ENCODE measurements at places on chromosomes 4 and X.

DNA sequence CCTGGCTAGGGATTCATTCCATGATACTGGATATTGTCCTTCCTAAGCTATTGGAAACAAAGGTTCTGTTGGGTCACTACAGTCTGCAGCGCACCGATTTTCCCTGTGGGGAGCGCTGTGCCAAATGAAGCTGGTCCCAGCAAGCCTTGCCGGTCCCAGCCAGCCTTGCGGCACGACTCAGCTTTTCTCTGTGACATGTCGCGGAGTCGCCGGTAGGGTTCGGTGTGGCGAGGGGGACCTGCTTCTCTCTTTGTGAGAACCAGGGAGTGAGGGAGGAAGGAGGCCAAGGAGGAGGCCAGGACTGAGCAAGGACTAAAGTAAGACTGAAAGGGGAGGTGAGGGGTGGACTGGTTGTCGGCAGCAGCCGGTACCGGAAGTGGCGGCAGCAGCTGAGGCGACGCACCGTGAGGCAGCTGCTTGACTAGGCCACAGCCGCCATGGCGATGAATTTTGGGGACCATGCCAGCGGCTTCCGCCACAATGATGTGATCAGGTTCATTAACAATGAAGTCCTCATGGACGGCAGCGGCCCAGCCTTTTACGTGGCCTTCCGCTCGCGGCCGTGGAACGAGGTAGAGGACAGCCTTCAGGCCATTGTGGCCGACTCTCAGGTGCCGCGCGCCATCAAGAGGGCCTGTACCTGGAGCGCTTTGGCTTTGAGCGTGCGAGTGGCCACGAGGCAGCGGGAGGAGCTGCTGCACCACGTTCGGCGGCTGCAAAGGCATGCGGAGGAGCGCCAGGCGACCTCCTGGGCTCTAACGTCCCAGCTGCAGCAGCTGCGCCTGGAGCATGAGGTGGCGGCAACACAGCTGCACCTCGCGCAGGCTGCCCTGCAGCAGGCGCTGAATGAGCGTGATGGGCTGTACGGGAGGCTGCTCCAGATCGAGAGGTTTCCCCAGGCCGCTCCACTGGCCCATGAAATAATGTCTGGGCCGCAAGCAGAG, at the start of gene TEX13D:
Gene TEX13D, plus strand, starts transcription at position 180 of the 944 bp plus-strand sequence. Its CDS starts 258 bp downstream, at position 438.
- DNase-seq, result no peak

DNA sequence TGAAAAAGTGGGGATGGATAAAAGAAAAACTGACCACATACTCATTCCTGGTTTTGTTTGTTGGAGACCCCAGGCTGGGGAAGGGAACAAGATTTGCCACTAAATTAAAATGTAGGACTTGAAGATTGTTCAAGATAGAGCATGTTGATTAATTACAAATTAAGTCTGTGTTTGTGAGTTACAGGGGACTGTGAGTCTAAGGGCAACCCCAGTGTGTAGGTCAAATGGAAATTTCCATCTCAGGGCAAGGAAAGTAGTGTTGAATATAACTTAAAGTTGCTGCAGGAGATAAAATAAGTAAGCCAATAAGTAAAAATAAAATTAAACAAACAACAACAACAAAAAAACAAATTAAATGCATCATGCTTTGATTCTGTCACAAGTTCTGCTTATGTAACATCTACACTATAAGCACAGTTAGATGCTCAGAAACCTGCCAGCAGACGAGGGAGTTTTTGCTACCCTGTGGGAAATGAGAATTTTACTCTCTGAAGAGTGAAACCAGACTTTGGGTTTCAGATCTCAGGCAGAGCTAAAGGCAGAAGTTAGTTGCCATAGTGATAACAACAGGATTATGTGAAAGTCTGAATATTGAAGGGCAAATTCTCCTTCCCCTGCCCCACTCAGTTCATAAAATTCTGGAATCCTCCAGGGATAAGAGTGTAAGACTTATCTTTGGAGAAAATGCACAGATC, 352.3 kb downstream of the GRXCR1 start:
- DNase-seq, result no peak

GRCh38 chr4:38857354-38858096, 908 bp upstream of the TLR6 start:
- peak; percentile 13 for DNase-seq

GRCh38 chrX:94977986-94978385, 1304.0 kb downstream of the FAM133A start:
- no peak for DNase-seq

DNA sequence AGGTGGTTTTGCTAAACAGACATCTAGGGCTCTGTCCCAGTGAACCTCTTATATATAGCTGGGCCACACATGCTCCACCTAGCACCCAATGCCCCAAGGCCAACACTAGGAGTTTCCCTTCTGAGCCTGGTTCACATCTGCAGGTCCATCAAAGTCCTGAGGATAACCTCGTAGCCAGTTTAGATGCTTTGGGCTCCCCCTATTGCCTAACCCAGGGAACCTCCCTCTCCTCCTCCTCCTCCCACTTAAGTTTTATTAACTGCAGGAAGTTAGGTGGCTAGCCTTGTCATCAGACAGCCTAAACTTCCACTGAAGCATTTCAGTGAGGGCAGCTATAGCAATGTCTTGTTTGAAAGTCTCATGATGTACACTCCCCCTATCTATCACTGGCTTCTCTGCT, 88.0 kb downstream of the GUCY2F start:
- DNase-seq, result no peak
